ENCODE measurements at places on chromosomes 6 and 20. TPM values are rescaled to one million over a fixed set of nuclear protein-coding genes. Genes with fewer than 3 reads are reported as not detected.

DNA sequence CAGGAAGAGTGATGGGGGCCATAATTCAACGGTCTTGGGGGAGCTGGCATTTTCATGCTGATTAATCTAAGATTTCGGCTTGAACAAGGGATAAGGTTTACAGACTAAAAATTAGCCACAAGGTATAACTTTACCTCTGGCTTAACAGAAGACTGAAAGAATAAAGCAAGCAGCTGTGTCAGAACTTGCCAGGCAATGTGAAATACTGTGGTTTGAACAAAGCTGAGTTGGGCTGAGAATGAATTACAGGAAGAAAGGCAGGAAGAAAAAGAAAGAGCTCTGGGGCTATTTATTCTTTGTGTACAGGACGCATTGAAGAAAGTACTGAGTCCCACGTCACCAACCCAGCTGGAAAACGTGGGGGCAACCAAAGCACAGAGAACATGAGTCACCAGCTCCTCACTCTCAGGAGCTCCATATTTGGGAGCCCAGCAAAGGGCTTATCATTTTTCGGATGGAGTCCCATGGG lies 121.5 kb upstream of the NEDD9 start:
- DNase-seq: peak; percentile 95

DNA sequence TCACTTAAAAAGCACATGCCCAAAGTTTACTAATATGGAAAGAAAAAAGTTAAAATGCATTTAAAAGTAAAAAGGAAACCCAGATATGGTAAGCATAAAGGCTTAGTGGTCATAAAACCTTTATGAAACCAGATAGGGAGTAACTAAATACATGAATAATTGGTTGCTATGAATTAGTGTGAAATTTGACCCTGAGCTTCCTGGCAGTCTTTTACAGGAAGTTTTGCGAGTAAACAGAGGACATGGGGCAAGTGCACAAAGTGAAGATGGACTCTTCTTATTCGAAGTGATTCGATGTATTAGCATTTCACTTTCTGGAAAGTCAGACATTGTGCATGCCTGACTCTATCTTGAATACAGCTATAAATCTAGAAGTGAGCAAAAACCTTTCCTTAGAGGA lies 90.9 kb upstream of the MLIP start:
- peak; percentile 19 for DNase-seq

DNA sequence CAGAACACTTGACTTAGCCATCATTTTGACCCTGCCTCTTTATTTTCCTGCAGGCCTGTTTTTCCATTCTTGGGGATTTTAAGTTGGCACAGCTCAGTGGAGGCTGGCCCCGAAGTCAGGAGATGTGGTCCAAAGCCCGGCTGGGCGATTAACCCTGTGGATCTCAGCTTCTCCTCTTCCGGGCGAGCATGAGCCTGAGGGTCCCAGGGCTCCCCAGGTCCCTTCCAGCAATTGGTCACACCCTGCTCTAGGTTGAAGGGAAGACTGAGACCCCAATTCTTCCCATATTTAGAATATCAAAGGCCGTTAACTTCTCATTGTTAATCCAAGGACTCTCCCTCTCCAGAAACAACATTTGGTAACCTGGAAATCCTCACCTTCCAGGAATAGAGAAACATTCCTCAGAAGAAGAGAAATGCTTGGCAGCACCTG lies 2.3 kb downstream of the THBS2 start:
- no peak for DNase-seq

DNA sequence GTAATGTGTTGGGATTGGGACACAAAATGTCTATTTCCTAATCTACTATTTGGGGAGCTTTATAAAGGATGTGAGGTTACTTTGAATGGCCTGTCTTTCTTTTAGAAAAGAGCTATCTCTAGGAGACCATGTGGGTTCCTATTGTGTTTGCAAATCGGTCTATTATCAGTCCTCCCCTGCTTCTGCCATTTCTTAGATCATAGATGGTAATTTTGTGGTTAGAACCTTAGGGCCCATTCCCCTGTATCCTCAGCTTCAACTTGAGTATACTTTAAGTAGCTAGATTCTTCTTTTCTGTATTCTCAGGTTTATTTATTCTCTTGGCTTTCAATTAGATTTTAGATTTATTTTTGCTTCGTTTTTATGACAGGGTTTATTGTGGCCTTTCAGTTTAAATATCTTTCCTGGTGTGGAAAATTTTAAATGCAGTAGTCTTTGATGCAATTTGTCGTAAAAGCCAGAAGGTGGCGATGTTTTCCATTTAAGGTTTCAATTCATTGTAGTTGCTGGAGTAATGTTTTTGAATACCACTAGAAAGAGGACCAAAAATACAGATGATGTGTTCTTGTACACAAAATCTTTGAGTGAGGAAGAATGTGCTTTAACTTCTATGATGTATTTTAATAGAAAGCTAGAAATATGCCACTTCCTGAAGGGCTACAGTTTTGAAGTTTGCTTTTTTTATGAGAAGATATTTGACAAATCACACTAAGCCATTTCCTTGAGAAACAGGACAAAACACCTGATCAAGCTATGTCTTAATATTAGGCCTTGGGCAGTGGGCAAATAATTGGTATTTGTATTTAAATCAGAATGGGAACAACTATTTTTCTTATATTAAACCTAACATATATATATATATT lies 20.3 kb downstream of the TBPL1 start:
- DNase-seq: peak; percentile 55

DNA sequence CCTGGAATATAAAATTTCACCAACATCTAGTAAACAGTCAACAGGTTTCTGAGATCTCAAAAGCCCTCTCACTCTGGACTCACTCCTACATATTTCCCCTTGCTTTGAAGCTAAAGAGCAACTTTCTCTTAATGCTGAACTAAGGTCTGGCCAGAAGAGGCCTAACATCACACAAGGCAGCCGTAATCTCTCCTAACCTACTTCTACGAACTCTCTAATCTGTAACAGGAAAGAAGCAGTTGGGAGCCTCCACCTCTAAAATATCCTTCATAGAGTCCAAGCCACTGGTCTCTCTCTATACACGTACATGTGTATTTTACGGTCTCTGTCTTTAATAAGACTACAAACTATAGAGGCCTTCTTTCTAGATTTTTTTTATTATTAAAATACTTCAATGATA lies 72.0 kb downstream of the REV3L start:
- no peak for DNase-seq

DNA sequence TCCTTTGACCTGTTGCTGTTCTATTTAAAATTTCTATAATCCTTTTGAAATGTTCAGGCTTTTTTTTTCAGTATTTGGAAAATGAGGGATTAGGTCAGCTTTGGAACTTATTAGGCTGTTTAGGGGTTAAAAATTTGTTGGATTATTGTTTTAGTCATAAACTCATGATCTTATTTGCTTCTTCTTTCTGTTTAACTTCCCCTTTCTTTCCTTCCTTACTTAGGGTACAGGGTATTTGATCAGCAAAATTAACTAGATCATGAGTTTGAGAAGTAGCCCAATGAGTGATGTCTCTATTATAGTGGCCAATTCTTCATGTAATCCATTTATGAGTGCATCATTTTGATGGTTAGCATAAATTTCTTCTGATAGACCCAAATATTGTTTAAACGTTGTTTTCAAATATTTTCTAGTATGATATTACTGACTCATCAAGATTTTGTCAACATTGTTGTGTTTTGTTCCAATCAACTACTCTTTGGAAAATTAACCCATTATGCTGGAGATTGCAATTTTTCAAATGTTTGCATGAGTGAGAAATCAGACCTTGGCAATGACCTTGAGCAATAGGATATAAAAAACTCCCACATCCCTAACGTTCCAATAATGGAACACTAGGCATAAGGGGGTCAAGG lies 94.4 kb downstream of the OTOR start:
- DNase-seq: no peak

B3GAT2 gene
- total RNA-seq: under 0.01 TPM

PNPLA1 gene
- total RNA-seq: 0.26 TPM

DSP gene
- total RNA-seq: 394 TPM

ABRACL gene
- total RNA-seq: 39.2 TPM

Measured in bronchial epithelial cell (primary cell).